GM23338 (cell line): ENCODE measurements at places on chromosomes 7 and 10.

GRCh38 chr10:34031400-34031799, 696.9 kb upstream of the NRP1 start:
- no peak for DNase-seq

DNA sequence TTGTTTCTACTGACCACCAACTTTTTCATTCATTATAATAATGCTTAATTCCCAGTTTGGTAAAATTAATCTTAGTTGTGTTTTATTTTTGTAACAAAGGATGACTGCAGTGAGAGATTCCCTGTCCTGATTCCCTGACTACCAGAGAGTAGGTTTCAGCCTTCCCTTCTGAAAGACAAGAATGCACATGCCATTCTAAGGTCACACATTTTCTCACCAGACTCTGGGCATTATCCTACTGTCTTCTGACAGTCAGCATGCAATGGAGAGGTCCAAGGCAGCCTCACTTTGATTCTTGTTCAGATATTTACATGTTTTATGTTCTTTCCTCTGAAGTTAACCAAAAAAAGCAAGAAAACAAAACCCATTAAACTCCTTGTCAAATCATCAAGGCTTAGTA, 372.7 kb upstream of the CDC14C start:
- DNase-seq: no peak

DNA sequence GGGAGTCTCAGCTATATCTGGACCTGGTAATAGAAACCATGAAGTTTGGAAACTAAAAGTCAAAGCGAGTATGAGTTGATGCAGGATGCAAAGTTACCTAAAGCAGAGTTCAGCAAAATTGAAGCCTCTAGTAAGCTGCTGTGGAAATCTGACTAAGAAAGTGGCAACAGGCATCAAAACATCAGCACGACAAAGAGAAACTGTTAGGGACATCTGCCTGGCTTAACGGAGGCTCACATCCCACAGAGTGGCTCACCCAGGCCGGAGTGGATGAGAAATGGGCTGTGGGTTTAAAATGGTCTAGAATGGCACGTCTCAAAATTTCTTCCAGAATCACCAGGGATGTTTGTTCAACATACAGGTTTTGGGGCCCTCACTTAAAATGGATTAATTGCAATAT, 164.1 kb upstream of the NPY start:
- DNase-seq: peak; percentile 19

DNA sequence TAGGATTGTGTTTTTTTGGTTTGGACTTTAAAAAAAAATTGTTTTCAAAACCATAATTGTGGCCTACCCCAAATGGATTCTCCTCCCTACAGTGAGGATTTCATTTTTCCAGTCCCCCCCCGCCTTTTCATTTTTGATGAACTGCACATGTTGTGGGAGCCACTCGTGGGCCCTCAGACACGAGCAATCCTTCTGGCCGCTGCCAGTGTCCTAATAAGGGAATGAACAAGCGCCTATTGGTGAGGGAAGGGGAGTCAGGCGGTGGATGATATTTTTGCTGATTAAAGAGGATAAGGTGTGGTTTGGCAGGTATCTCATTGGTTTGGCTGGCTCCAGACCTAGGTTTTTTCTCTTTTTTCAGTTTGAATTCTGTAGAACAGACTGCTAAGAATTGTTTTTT, 78.7 kb upstream of the AGBL3 start:
- DNase-seq: no peak

- no peak for DNase-seq
Measured at GRCh38 chr7:113408999-113409398, 290.6 kb upstream of the SMIM30 start.

- DNase-seq: no peak
Measured at GRCh38 chr7:47256016-47256415, 325.9 kb downstream of the TNS3 start.

DNA sequence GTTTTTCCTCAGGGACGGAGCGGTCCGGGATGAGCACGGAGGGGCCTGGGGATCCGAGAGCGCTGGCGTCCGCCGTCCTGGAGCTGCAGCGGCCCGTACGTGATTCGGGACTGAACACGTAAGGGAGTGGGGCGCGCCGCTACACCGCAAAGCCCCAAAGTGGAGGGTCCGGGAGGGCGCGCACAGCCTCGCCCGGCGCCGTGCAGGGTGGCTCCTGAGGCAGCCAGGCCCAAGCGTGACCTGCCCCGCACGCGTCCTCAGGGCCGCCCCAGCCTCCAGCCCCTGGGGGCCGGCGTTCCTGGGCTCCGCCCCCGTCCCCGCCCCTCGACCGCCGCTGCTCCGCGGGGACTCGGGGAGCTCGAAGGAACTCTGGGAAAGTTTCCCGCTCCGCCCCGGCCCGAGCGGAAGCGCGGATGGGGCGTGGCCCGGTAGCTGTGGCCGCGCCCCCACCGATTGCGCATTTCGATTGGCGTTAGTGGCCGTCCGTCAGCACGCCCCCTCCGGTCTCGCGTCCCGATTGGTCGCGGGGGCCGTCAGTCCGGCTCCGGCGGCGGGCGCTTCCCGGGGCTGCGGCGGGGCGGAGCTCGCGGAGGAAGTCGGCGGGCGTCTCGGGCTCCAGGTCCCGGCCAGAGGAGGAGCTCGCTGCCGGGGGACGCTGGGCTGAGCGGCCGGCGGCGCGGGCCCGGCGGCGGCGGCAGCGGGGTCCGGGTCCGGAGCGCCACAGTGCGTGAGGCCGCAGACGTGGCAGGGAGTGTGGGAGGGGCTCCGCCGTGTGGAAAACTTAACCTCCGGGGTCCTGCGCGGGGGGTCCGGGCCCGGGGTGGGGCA, at the start of the genes ANKRD16 and FBH1:
Gene ANKRD16, minus strand, starts transcription at position 270 of the 828 bp plus-strand sequence. CDS start 539 bp downstream, outside the sequence.
Gene FBH1, plus strand, starts transcription at position 620 of the 828 bp plus-strand sequence. Its CDS starts 103 bp downstream, at position 723.
- peak; percentile 99 for DNase-seq

DNA sequence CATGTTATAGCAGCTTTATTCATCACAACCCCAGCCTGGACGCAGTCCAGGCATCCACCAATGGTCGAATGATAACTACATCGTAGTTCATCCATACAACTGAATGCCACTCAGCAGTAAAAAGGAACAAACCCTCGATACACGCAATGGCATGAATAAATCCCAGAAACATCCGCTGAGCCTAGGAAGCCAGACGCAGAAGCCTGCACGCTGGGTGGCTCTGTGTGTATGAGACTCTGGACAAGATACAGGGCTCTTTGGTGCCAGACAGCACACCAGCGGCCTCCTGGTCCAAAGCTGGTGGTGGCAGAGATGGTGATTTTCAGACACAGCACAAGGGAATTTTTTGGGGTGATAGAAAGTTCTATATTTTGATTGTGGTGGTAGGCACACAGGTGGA, 10.0 kb upstream of the CRYGN start:
- DNase-seq: no peak

DNA sequence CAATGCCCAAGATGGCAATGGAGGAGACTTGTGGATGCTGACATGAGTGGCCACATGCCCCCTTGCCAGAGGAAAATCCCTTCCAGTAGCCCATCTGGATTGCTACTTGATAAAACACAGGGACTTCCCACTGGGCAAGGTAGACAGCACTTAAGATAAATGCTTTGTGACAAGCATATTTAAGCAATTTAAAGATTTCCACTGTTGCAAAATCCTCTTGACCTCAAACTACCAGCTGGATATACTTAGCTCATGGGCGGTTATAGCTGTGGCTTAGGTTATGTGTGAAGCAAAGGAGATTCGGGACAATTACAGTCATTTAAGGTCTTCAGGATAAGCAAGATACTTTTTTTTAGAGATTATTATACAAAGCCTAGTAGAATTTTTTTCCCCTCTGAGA, 238.1 kb downstream of the BMPER start:
- DNase-seq: no peak

- no peak for DNase-seq
Measured at GRCh38 chr10:125411724-125412123, 251.4 kb upstream of the CTBP2 start.

DNA sequence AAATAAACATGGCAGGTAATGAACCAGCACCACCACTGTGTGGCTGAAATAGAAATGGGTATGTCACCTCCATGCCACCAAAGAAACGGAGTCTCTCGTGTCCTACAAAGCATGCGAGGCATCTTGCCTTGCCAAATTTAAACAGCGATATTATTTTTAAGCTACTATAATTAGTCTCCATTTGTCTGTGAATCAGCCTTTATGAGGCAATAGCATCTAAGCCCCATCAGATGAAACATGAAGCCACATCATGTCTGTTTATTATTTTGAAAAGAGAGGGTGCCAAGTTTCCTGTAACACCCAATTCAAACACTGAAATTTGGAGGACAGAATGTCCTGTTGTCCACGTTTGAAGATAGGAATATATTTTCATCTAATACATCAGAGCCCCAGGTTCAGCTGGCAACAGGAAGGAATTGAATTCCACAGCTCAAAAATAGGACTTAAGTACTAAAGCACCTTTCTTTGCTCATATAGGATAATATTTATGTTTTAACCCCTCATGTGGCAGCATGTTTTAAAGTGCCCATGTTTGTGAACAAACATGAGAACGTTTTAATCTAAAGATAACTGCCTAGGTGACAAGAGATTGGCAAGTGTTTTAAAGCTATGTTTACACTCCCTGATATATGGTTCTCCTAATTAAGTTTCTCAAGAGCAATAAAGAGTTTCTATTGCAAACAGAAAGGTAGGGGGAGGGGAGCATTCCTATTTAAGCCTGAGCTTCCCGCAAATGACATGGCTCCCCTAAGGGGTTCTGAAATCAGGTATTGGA, 86.8 kb downstream of the SORBS1 start:
- DNase-seq: peak; percentile 39

GRCh38 chr7:158125721-158126120, 461.9 kb downstream of the PTPRN2 start:
- no peak for DNase-seq

DNA sequence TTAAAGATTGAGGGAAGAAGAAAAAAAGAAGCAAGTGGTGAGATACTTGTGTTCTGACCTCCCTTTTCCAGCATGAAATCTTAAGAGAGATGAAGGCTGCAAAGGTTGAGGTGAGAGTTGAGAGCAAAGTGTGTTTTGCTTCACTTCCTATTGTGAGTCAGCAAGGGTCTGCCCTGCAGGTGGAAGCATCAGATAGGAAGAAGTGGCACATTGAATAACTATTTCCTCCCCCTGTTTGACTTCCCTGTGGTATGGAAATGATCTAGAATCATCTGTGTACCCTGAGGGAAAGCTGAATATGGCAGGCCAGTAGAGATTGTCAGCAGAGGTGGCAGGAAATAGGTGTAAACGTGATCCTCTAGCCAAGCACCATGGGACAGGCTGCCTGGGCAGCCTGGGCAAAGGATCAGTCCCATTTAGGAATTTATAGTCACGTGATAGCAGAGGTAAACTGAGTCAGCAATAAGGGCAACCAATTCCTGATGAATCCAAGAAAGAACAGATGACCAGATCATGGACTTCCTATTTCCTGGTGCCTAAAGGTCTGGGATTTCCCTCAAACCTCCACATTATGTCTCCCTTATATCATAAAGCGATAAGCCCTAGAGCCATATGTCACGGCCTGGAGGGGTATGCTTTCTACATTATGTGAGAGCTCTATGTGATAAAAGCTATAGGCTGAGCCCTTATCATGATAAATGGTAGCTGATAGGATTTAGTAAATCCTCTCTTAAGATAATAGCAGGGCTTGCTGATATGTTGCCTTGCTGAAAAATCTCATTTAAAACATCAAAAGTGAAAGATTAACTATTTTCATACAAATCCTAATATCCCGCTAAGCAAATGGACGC, 287.0 kb downstream of the MDFIC start:
- no peak for DNase-seq

DNA sequence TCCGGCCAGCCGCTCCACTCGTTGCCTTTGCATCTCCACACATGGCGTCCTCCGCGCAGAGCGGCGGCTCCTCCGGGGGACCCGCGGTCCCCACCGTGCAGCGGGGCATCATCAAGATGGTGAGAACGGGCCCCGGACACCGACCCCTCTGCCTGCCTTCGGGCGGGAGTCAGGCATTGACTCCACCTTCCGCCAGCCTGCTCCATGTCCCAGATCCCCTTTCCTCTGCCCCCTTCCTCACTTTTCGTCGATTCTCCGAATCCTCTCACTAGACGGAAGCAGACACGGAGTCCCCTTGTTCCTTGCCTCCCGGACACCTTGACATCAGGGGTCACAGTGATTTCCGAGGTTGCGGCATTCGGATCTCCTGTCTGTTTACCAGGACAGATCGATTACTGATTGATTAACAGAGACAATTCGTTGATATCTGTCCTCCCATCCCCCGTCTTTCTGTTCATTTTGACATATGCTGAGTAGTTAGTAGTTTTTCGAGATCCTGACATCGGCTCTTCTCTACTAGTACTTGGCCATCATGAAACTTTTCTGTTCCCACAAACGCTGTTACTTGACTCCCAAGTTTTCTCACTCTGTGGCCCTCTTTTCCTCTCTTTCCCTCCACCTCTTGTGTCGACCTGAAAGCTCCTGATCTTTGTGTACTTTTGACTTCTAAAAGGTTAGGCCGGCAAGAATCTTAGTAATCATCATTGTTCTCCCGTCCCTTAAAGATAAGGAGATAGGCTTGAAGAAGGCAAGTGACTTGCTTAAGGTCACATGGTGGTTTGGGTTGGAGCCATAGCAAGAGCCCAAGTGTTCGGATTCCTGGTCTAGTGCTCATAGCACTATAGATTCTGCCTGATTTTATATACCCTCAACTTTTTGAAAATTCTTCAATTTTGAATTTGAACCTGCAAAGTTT, 597 bp downstream of the SND1 start:
- DNase-seq: peak; percentile 40

DNA sequence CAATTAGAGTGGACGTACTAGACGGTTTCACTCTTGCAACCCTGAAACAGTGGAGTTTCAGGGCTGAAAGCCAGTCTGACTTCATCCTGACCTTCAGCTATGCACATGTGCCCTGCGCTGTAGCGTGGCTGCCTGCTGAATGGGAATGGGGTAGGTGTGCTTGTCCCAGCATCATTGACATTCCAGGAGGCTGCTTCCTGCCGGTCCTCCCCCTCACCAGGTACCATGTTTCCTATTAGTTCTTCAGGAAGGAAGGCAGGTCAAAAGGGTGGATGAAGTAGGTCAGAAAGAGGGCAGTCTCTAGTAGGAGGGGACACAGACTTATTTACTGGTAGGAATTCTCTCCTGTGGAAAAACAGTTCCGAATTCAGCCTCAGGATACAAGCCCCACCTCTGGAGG, 551.8 kb upstream of the GALNT17 start:
- DNase-seq: no peak

- DNase-seq: no peak
Measured at GRCh38 chr10:77844177-77844576, 82.4 kb downstream of the DLG5 start.
